ENCODE measurements at places on chromosomes 5 and 9.

GRCh38 chr9:127791085-127791484 is 5.3 kb downstream of the CDK9 start:
- DNase-seq, result no peak

DNA sequence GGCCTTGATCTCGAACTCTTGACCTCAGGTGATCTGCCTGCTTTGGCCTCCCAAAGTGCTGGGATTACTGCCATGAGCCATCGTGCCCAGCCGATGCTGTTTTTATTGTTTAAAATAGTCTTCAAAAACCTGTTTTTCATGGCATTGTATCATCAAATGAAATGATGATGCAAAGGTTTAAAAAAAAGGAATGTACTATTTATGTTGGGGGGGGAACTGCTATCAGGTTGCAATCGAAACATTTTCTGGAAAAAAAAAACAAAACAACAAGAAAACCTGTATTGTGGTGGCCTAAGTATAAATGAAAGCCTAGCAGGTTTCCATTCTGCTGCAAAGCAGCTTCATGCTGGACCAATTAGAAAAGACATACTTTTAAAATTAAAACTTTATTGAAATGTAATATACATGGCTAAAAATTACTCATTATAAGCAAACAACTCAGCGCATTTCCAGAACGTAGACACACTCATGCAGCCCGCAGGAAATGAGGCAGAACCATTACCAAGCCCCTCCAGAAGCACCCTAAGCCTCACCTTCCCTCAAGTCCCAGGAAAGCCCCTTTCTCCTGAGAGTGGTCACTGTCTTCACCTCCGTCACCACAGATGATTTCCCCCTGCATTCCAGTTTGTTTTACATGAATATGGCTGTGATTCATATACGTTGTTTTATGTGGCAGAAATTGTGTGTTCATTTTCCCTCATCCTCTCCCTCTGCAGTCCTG is 19.0 kb downstream of the GPR107 start:
- DNase-seq, result no peak

DNA sequence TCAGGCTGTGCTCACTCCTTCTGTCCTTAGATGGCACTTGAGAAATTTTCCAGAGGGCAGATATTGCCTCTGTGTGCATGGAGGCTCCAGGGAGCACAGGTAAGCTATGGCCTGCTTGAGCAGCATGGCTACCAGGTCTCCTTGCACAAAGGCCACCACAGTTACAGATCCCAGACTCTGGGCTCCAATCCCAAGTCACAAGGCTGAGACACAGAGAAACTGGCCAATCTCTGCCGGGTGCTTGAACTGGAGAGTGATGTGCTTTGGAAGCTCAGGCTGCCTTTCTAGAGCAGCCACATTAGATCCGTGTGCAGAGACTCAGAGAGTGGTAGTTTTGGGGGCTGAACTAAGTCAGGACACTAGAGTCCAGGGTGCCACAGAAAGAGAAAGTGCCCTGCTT is 145.7 kb downstream of the SEMA6A start:
- no peak for DNase-seq

DNA sequence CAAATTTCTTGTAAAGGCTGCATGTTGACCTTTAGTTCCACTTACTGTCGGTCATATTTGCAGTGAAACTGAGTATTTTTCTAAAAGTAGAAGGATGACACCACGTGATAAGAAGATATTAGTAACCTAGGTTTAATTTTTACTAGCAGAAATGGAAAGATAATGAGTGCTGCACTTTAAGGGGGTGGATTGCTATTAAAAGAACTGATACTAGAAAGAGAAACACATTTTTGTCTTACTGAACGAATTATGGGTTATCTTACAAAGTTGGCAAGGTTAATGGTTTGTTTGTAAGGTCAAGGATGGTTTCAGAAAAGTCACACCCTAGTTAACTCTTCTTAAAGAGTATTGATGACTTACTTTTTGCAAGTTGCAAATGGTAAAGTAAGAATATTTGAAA is 2.4 kb downstream of the MACIR start:
- no peak for DNase-seq

DNA sequence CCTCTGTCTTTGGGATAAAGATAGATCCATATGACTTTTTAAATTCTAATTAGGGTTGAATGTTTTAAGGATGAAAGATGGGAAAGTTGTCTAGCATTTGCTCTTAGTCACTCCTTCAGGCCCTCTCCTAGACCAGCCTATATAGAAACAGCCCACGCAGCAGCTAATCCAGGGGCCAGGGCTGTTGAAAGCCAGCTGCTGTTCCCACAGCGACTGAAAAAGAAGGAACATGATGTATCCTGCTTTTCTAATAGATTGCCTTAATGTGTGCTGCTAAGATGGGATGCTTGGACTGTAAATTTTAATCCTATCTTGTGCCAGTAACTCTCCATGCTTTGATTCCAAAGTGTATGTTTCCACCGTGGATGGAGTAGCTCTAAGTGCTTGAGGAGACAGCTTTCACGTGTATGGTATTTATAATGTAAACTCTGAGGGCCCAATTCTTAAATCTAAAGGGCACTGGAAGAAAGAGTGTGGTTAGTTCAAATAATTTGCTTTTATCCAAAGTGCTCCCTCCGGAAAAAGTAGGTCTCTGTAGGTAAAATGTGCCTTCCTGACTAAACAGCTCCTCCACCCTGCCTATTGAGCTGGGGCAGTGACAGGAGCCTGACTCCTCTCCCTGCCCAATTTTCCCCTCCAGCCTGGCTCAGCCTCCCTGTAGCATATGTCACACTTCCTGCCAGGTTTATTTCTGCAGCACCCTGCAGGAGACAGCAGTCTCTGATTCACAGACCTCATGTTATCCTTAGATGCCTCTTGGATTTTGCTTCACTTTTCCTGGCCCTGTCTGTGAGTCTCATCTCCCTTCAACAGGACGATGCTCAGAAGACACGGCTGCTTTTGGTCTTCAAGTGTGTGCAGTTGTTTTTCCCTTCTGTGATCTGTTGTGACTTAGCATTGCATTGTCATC is 33.2 kb downstream of the SLC36A1 start:
- DNase-seq, result peak; percentile 66

DNA sequence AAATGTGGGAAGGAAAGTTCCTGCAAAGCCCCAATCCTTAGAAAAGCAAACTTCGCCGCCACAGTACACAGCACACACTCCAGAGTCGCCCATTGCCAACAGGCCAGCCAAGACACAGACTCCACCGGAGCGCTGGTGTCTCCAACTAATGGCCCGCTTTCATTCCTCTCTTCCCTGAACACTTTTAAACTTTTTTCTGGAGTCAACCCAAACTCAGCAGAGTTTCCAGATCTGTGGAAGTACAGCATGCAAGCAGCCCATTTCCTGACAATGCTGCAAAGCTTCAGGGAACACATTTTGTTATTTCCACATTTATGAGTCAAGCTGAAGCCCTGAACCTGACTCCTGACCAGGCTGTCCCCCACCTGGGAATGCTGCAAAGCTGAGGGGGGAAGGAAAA is 351.9 kb downstream of the NFIB start:
- no peak for DNase-seq

DNA sequence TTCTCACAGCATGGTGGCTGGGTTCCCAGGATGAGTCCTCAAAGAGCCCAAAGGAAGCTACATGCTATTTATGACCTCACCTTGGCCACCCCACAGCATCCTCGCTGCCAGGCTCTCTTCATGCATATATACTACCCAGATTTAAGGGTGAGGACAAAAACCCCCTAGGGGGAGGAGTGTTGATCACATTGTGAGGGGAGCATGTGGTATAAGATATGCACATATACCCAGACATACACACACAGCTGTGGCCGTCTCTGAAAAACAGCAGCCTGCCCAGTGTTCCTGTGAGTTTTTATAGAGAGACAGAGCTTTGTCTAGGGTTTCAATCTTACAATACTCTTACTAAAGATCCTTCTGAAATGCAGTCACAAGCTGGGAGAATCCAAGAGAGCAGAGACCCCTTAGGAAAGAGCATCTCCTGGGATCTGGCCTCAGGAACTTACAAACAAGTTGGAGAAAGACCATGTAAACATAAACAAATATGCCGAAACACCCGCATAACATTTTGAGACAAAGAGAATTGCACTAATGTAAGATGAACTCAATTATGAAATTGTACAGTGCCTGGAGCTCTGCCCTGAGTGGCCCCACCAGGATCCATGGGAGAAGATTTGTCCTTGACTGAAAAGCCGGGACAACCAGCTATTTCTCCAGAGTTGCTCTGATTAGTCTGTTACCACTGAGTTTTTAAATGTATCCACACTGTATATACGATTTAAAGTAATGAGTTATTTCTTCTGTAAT is 146.4 kb downstream of the GADD45G start:
- no peak for DNase-seq

DNA sequence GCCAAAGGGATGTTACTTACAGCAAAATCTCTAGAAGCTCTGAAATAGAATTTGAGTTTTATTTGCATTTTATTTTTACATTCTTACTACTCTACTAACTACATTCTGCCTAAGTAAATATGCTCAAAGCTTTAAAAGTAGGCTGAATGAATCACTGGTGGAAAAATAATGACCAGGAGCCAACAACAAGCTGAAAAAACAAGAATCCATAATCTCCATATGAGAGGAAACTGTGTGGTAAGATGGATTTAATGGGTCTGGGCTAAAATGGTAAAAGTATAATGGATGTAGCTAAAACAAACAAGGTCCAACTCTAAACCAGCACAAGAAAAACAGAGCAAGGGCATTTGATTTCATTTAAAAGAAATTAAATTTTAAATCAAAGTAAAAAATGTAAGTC is 525.8 kb upstream of the FTMT start:
- peak; percentile 0 for DNase-seq

GRCh38 chr5:95870105-95870672 is 47.7 kb upstream of the GLRX start:
- no peak for DNase-seq

DNA sequence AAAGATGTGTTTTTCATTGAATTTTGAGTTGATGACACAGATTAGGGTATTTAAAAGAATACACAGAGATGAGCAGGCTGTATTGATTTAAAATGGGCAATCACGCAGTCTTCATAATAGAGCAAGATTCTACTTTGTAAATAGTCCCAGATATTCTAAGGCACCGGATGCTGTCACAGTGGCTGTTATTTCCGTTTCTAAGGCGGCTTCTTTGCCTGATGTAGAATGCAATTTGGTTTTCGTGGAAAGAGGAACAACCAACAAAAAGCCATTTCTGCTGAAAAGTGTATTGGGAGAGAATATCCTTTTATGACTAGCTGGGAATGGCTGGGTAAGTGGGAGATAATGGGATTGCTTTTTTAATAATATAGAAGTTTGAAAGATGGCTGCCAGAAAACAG is 17.5 kb downstream of the PRKACG start:
- no peak for DNase-seq

GRCh38 chr5:598564-598890 is 13.6 kb upstream of the CEP72 start:
- no peak for DNase-seq

GRCh38 chr9:84667571-84668195 is 1.8 kb upstream of the NTRK2 start:
- DNase-seq, result no peak

- DNase-seq, result no peak
Observed at GRCh38 chr9:121766081-121766683, 114.7 kb downstream of the DAB2IP start.

GRCh38 chr5:51271261-51271660 is 112.0 kb upstream of the ISL1 start:
- DNase-seq, result no peak

- DNase-seq, result no peak
Observed at GRCh38 chr9:128405077-128405779, 15.4 kb upstream of the CERCAM start.

DNA sequence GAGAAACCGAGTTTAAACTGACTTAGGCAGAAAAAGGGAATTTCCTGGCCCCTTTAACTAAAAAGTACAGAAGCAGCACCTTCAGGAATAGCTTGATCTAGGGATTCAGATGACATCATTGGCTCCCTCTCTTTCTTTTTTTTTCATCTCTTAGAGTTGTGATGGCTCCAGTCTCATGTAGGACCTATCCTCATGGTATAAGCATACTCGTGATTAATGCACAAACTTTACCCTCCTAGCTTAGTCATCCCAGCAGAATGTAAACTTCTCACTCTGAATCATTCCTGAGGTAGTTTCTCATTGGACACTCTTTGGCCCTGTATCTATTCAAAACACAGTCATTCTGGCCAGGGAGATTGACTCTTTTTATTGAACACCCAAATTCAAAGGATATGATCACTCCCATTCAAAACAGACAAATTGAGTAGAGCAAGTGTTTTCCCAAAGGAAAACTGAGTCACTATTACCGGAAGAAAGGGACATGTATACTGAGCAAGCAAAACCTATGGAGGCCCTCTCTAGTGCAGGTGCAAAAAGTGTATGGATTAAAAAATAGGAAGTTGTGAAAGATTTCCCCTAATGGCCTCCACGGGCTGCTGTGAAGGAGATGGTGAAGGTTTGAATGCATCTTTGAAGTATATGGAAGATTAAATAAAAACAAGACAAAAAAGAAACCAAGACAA is 27.6 kb upstream of the SMIM23 start:
- DNase-seq, result peak; percentile 83

GRCh38 chr9:29176786-29177185 is 1603.5 kb upstream of the C9orf72 start:
- DNase-seq, result no peak

DNA sequence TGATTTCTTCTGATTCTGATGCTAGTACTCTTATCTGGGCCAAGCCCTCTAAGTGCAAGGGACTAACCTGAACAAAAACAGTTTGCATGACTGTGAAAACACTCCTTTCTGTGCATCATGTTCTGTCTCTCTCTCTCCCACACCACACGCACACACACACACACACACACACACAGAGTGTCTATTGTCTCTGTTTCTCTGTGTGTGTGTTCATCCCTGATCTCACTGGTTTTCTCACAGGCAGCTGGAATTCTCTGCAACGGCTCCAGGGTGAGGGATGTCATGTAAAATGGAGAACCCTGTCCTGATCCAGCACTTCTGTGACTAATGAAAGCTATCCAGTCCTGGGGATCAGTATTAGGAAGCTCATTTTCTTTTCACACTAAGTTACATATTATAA is 453.1 kb upstream of the RGMB start:
- no peak for DNase-seq

GRCh38 chr9:20815923-20816703 is 132.1 kb downstream of the FOCAD start:
- DNase-seq, result no peak

DNA sequence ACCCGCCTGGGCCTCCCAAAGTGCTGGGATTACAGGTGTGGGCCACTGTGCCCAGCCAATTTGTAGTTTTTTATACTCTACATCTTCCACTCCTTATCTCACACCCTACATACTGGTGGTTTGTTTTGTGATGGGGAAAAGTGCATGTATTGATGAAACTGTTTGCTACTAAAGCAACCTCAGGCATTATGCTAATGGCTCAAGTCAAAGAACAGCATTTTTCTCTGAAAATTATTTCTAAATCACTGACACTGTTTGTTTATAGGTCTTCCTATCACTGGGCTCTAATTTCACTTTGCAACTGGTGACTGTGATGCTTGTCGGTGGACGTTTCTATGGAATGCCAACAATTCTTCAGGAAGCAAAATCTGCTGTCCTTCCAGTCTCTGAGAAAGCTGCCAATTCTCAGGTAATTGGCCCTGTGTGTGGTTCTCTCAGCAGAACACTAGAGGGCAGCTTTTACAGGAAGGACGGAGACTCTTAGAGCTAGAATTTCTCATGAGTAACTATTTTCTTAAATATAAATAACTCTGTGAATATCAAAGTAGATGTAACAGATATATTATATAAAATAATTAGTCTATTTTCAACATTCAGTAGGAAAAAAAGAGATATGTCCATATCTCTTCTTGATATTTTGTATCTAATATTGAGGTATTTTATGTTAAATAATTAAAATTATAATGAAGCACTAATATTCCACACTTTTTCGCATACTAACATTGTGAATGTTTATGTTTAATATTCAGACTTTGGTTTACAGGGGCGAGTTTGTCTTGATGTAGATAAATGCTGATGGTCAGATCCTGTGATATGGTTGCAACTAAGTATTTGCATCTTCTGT is 244.1 kb downstream of the ADGRV1 start:
- no peak for DNase-seq
